ENCODE measurements at places on chromosomes 6 and 20.

DNA sequence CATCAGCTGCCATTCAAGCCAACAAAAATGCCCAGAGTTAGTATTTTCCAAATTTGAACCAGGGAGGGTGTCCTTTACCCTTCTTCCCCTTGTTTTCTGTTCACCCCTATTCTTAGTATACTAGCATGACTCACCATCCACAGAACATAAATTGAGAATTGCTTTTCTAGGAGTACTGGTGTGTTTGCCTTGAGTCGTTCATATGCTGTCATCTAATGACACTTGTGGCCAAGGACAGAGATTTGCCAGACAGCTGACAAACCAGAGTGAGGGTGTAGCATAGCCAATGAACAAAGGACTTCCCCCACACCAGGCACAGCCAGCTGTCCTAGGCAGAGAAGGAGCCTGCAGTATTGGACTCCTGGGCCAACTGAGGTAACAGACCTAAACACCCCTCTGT, 62.2 kb downstream of the FILIP1 start:
- DNase-seq, result no peak

- no peak for DNase-seq
These were observed 187.7 kb downstream of the NFATC2 start for GRCh38 chr20:51354769-51355319.

GRCh38 chr6:4358414-4359107, 223.2 kb upstream of the ECI2 start:
- DNase-seq, result no peak

GRCh38 chr6:50862176-50862575, 43.5 kb downstream of the TFAP2B start:
- no peak for DNase-seq

DNA sequence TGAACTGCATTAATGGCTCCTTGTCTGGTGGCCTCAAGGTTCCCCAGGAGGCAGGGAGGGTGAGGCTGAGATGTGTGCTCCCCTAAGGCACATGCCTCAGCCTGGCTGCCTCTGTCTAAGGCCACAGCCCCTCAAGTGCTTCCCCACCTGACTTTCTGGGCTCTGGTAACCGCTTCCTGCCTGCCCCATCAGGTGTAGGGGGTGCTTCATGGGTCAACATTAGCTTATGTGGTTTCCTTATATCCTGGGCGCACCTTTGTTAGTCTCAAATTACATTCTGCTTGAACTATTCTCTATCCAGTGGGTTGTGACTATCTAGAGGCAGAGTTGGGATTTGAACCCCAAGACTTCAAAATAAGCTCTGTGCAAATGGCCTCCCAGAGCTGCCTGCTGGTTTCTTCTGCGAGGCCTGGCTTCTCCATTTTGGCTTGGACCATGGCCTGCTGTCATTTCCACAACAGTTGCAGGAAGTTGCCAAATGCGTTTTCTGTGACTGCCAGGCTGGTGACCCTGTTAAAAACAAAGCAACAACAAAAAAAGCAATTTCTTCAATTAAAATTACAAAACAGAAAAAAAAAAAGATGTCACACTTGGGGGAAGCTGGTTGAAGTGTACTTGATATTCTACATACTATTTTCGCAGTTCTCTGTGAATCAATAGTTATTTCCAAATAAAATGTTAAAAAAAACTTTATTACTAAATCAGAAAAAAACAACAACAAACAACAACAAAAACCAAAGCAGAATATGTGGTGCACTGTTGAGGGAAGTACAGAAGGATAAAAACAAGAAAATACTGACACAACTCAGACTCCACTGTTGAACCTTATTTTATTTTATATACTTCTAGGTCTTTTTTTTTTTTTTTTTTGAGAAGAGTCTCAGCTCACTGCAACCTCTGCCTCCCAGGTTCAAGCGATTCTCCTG, 20.0 kb upstream of the ZNFX1 start:
- no peak for DNase-seq

- DNase-seq, result no peak
These were observed 20.1 kb downstream of the ACOT13 start for GRCh38 chr6:24686946-24687345.

DNA sequence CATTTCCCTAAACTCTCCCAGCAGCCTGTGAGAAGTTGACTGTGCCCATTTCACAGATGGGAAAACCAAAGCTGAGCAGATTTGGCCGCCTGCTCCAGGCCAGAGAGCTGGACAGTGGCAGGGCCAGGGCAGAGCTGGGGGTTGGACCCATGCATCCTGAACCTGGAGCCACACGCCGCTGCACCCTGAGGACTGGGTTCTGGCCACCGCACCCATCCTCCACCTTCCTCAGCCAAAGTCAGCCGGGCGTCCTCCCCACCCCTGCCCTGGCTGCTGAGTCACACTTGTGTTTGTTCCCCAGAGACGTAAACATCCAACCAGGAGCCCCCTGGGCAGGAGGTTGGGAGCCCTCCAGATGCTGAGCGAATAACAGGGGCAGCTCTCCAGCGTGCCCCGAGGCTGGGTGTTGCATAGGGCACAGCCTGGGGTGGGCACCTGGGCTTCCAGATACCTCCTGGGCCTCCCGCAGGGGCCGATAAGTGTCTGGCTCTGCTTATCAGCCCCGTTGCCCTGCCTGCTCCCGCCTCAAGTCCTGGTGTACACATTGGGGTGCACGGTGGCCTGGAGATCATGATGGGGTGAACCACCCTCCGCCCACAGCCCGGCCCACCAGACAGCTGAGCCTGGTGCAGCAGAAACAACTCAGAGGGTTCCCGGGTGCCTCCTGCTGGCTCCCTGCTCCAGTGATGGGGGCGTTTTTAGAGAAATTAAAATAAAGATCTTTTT, 23.8 kb downstream of the RBM38 start:
- DNase-seq, result no peak

DNA sequence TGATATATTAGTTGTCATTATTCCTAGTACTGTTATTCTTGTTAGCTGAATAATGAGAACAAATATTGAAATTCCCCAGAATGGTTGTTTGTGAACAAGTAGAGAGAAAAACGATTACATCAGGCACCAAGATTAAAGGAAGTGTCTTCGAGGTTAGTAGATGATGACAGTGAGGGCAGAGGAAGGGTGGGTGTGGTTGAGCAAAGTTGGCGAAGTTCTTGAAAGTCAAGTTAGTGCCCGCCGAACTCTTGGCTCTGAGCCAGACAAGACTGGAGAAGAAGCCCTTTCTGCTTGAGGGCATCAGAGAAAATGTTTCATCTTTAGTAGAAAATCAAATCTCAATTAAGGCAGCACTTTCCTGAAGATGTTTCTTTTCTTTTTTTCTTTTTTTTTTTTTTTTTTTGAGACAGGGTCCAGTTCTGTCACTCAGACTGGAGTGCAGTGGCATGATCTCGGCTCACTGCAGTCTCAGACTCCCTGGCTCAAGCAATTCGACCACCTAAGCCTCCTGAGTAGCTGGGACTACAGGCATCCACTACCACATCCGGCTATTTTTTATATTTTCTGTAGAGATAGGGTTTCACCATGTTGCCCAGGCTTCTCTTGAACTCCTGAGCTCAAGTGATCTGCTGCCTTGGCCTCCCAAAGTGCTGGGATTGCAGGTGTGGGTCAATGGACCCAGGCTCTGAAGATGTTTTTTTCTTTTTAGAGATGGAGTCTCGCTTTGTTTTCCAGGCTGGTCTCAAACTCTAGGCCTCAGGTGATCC, 77.1 kb downstream of the SGK1 start:
- DNase-seq, result peak; percentile 52

GRCh38 chr6:154921482-154921881, 73.6 kb upstream of the TIAM2 start:
- no peak for DNase-seq
